ENCODE measurements at places on chromosomes 7 and 10.
A peak's percentile ranks its signal among the peaks of the same experiment; 100 is the strongest.

- DNase-seq = peak; percentile 25
Observed at GRCh38 chr10:14621037-14621436, 153.7 kb downstream of the FAM107B start.

DNA sequence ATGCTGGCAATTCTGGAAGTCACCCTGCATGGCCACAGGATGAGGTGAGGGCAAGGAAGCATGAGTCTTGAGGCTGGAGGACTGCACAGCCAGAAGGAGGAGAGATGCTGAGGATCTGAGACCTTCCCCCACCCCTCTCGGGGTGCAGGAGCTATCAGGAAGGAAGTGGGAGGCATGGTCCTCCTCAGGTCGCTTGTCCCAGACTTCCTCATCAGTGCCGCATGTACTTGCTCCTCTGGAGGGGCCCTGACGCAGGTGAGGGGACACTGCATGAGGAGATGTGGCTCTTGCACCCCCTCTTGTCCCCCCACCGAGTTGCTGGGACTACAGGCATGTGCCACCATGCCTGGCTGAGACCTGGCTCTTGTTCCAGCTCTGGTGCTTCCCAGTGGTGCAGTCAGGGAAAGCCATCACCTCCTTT lies 5.7 kb upstream of the ZMIZ1 start:
- no peak for DNase-seq

DNA sequence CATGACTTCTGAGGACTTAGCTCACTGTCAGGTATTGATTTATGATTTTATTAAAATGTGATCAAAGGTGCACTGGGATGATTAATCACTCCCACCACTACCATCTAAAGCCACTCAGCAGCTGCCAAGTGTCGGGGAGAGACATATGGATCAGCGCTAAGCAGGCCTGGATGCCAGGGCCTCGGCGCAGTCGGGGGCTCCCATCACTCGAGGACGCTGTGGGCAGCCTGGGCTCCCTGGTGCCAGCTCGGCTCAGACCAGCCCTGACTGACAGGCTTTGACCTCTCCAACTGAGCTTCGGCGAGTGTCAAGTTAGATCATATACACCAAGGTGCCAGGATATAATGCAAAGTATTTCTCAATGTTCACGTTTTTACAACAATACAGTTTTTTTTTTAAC lies 267.7 kb downstream of the ACTR3B start:
- DNase-seq = no peak

DNA sequence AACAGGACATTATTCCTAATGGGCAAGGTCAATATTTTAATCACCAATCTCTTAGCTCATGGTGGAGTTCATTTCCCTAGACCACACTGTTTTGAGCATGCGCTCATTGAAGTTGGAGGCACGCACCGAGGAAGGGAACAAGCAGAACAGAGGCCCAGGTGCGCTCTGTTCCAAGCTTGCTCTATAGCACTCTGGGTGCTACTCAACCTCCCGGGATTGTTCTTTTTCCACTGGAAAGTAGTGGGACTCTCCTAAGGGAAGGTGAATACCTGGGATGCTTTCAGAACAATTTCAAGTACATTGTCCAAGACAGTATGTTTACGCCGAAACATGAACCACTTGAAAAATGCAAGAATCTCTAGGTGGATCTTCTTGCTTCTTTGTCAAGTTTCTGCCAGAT lies 16.2 kb downstream of the PLXNA4 start:
- DNase-seq = no peak

DNA sequence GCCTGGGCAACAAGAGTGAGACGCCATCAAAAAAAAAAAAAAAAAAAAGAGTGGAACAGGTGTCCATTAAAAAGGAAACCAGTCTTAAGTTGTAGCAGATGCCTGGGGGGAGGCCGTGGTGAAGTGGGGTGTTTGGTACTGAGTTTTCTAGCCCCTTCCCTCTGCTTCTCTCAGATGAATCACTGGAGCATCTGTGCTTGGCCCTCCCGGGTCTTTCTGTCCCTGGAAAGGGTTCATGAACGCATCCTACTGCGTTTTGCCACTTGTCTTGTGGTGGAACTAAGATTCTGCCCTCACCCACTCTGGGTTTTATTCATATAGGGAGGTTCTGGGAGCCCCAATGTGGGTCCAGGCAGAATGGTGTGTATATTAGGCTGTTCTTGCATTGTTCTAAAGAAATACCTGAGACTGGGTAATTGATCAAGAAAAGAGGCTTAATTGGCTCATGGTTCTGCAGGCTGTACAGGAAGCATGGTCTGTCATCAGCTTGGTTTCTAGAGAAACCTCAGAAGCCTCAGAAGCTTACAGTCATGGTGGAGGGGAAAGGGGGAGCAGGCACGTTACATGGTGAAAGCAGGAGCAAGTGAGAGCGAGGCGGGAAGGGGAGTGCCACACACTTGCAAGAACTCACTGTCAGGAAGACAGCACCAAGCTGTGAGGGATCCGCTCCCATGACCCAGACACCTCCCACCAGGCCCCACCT lies 63.5 kb downstream of the CAMK1D start:
- DNase-seq = no peak

GRCh38 chr10:554182-554848 lies 135.2 kb downstream of the DIP2C start:
- peak; percentile 52 for DNase-seq
